A673 (cell line): ENCODE measurements at places on chromosomes 1 and 21.

- DNase-seq, result no peak
These were observed 14.9 kb downstream of the MAP7D1 start for GRCh38 chr1:36170643-36171412.

- DNase-seq, result no peak
These were observed 35.9 kb upstream of the TMEM52 start for GRCh38 chr1:1954831-1955441.

DNA sequence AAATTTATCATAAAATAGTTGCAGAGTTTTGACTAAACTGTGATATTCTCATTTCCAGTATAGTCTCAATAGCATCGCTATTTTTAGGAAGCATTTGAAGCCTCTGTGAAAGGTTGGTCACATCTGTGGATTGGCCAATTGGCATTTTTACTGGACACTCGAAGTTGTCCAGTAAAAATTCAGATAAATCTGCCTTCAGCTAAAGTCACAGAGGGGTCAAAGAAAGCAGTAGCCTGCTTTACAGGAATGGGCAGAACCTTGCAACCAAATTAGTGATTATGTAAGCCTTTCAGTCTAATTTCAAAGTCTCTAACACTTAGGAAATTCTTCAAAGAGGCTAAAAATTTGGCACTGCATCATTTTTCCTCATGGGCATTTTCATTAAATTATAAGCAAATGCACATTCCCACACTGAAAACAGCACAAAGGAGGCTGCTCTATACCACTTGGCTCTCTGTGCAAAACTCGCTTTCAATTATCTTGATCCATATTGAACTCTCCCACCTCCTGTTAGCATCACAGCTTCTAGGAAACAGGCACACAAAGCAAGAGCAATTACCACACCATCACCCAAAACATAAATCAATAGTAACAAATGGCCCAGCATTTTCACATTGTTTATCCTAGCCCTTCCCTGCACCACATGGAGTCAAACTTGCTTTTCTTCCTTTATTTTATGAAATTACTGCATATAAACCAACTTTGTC, 318.5 kb upstream of the DUSP10 start:
- DNase-seq, result no peak

- DNase-seq, result peak; percentile 38
These were observed 47.4 kb upstream of the DOCK7 start for GRCh38 chr1:62735491-62736171.

DNA sequence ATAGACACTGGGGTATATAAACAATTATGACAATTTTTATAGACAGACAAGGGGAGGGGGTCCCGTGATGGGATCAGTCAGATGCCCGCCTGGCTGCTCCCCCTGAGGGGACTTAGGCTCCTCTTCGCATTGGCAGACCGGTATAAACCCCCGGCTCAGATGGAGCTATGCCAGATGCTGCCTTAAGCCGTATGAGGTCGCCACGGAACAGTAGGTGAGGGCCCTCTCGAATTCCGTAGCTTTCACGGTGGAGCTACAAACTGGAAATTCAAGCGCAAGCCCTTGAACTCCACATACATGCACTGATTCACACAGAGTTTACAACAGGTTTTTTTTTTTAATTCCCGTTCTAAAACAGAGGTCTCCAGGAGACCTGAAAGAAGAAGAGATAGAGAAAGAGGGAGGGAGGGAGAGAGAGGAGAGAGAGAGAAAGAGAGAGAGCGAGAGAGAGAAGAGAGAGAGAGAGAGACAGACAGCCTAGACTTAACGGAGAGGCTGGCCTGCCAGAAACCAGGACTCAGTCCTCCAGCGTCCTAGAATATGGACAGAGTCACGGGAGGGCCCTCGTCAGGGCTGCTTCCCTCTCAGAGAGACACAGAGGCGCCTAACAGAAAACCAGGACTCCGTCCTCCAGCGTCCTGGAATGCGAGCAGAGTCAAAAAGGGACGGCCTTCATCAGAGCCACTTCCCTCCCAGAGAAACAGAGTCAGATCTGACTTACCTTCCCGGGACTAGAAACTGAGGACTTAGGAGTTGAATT, 24.4 kb upstream of the TMEM54 start:
- DNase-seq, result no peak

DNA sequence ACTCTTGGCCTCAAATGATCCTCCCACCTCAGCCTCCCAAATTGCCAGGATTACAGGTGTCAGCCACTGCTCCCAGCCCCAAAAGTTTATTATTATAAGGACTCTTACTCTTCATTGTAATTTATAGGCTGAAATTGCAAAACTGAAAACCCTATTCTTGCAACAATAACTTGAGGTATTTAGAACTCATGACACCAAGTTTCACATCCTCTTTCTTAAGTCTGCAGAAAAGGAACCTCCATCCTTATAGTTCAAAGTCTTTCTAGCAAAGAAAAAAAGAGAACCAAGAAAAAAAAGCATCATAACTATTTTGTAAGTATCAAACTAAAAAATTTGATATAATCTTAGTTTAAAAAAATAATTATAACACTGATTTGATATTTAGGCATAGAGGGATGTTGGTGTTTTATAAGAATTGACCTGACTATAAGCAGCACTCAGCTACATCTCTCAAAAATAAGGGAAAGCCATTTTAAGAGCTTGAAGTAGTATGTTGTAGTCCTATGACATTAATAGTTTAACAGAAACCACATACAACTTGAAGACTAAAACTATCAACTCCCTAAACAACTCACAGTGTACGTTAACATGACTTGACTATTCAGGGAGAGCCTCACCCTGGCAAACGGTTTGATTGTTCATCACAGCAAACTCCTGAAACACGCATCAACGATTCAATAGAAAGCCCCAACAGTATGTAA, 122.4 kb downstream of the AKT3 start:
- no peak for DNase-seq

- DNase-seq, result no peak
These were observed 34.3 kb downstream of the LGALS8 start for GRCh38 chr1:236558081-236558480.

GRCh38 chr21:16502897-16503296, 773.1 kb downstream of the USP25 start:
- DNase-seq, result no peak

DNA sequence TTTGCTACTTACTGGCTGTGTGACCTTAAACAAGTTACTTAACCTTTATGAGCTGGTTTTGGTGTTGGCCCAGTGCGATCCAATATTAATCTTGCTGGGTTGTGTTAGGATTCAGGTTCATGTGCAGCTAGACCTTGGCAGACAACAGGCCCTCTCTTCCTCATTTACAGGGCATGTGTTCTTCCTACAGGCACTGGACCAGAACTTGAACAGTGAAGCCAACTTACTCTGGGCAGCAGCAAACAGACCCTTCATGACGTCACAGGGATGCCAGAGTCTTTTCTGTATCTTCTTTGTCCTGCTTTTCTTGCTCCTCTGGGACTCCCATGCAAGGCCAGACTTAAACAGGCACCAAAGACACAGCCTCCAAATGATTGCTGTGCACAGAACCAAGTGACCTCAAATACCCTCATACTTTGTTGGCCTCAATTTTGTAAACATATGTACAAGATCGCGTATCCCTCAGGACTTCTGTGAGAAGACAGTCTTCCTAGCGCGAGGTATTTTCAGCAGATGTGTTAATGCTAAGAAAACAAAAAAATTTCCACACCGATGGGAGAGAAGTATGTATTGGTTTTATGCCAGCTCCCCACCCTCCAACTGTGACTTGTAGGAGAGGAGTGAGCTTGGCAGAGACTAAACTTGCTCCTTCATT, 73.7 kb downstream of the URB2 start:
- peak; percentile 19 for DNase-seq

- no peak for DNase-seq
These were observed 33.2 kb downstream of the PRAMEF20 start for GRCh38 chr1:13443335-13443979.

- no peak for DNase-seq
These were observed 23.1 kb upstream of the DNAH14 start for GRCh38 chr1:224906340-224906739.

DNA sequence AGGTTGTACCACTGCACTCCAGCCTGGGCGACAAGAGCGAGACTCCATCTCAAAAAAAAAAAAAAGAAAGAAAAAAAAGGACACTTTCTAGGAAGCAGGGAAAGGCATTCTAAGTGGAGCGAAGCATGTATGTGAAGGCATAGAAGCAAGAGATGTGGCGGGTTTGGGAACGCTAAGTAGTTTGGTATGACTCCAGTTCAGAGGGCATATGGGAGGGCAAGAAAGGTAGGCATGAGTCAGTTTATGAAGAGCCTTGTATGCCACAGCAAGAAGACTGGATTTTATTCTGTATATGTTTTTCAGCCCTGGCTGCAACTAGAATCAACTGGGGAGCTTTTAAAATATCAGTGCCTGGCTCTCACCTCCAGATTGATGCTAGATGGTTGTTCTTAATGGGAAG, 4.4 kb upstream of the ELOVL1 start:
- DNase-seq, result no peak

DNA sequence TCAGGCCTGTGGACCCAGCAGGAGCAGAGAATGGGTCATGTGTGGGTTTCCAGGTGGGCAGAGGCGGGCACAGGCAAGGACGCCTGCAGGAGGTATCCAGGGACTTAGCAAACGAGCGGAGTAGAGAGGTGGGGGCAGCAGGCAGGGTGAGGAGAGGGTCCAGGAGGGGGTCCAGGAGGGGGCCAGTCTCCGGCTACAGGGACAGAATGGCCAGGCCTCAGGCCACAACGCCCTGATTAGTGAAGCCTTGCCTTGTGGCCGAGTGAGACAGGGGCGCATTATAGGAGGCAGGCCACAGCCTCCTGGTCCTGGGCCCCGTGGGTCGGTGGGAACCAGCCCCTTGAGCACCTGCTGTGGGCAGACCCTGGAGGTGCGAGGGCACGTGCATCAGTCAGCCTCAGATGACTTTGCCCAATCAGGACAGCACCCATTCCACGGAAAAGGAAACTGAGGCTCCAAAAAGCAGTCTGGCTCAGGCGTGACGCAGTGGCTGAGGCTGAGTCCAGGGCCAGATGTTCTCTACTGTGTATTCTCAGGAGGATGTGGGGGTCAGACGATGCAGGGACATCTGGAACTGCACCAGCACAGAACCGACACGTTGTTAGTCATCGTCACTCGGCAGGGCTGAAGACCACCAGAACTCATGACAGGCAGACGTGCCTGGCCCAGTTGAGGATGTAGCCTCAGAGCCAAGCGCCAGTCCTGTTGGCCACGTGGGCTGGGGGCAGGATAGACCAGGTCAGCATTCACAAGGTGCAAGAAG, 113.7 kb downstream of the CRYAA start:
- DNase-seq, result no peak

DNA sequence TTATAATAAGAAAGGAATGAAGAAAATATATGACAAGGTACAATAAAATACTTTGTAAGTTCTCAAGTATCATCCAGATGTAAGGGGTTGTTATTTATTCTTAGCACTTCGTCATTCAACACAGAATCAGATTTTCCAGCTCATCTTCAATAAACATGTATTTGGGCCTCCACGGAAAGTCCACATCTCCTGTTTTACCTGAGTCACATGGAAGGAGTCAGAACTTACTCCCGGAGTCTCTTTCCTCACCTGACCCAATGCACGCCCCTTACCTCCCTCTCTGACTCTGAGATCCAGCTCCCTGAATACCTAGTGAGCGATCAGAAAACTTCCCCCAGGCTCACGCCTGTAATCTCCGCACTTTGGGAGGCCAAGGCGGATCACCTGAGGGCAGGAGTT, 1.5 kb upstream of the PMVK start:
- no peak for DNase-seq

DNA sequence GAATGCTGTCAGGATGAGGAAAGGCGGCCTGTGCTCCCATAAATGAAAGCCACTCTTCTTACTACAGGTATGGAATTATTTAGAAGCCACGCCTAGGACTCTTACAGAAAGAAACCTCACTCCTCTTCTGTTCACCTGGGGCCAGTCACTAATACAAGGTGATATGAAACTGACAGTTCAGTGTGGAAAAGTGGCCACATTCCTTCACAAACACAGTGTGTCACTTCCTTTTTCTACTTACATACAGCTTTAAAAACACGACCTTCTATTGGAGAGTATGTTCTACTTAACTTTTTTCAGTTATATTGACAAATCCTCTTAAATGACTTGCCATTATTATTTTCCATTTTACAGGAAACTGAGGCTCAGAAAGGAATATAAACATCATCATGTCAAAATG, 163.1 kb downstream of the PCNX2 start:
- no peak for DNase-seq

- peak; percentile 93 for DNase-seq
These were observed 220.3 kb downstream of the GRIK1 start for GRCh38 chr21:29719521-29719920.

DNA sequence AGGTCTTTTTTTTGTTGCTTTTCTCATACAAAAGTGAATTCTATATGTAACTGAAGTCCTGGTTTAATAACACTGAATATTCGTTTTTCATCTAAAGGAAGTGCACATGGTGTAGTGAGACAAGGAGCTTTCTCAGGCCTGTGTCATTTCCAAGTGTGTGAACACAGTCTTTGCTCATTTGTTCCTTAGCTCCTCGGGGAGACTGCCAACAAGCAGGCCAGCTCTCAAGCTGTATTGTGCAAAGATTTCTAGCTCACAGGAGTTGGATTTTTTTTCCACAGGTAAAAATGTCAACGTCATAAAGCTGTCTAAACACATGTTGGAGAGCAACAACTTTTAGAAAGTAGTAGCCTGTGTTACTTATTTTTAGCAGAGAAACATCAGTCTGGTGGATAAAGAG, 87.8 kb upstream of the S1PR1 start:
- peak; percentile 20 for DNase-seq

DNA sequence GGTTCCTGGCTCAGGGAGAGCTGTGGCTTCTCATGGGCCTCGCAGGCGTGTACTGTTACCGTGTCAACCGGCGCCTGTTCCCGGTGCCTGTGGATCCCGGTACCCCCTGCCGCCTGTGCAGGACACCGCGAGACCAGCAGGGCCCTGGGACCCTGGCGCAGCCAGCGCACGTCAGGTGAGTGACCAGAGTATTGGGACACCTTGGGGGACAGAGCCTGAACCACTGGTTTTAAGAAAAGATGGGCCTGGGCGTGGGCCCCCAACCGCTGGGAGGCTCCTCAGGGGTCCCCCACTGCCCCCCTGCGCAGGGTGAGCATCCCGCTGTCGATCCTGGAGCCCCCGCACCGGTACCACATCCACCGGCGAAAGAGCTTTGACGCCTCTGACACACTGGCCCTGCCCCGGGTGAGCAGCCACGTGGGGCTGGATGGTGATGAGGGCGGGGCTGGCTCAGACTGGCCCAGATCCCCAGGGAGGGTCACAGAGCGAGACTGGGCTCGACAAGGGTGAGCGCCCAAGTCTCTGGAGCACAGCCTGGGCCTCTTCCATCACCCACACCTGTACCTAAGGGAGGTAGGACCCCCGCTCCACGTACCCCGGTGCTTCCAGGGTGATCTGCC, 10.5 kb downstream of the MIIP start:
- DNase-seq, result no peak

DNA sequence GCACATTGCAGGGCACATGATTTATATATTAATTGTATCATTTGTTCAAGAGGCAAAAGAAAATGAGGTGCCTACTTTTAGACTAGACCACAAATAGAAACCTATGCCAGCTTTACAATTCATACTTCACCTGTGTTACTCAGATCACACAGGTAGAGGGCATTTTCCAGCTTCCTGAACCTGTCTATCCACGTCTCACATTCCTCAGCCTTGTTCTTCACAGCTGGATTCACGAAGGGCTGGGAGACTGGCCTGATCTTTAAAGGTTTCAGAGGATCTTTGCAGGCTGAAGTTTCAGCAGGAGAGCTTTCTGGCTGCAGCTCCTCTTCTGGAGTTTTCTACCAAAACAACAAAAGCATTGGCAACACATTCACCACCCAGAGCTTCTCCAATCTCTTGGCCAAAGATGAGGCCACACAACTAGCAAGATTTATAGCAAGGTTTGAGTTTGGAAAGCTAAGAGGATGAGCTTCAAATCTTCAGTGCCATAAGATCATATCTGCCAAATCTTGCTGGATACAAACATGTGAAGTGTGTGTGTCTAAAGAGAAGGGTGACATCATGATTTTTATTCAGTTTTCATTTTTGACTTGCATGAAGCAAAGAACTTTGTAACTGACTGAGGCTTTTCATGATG, 71.0 kb upstream of the CYP2J2 start:
- DNase-seq, result no peak
